Hypothalamus (tissue), 51 donors: ENCODE measurements at places on chromosomes 2 and 18.
A peak's percentile ranks its signal among the peaks of the same experiment; 100 is the strongest.

- DNase-seq: no peak
Measured at GRCh38 chr2:215363461-215364156, 51.8 kb downstream of the ATIC start.

DNA sequence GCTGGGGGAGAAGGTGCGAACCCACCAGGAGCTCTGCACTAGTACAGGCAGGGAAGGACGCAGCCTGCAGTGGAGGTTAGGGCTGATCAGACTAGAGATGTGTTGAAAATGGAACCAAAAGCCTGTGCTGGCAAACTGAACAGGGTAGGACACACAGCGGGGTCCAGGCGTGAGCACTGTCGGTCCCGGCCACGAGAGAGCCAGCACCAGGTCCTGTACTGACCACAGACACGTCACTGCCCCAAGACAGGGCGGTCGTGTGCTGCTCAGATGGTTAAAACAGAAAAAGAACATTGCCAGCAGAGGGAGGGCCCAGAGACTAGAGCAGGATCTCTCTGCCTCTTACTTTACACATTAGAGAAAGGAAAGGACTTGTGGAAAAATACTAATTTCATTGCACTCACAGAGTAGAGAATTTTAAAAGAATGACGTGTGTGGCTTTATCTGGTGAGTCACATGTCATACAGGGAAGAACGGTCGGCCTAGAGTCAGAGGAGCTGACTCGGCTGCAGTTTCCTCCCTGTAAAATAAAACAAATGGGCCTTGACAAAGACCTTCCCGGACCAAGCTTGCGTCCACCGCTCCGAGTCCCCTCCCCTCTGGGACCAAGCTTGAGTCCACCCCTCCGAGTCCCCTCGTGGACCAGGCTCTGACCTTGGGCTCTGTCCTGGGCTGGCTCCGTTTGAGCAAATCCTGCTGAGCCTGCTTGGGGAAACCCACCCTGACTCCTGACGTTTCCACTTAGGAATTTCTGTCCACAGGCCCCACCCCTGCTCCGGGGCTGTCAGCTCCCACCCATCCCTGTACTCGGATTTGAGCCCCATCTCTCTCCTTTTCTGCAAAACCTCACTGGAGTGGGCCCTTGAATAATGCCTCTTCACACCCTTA is 16.7 kb upstream of the ADI1 start:
- DNase-seq: no peak

GRCh38 chr2:215931256-215931903 is 82.0 kb downstream of the MREG start:
- peak; percentile 40 for DNase-seq

DNA sequence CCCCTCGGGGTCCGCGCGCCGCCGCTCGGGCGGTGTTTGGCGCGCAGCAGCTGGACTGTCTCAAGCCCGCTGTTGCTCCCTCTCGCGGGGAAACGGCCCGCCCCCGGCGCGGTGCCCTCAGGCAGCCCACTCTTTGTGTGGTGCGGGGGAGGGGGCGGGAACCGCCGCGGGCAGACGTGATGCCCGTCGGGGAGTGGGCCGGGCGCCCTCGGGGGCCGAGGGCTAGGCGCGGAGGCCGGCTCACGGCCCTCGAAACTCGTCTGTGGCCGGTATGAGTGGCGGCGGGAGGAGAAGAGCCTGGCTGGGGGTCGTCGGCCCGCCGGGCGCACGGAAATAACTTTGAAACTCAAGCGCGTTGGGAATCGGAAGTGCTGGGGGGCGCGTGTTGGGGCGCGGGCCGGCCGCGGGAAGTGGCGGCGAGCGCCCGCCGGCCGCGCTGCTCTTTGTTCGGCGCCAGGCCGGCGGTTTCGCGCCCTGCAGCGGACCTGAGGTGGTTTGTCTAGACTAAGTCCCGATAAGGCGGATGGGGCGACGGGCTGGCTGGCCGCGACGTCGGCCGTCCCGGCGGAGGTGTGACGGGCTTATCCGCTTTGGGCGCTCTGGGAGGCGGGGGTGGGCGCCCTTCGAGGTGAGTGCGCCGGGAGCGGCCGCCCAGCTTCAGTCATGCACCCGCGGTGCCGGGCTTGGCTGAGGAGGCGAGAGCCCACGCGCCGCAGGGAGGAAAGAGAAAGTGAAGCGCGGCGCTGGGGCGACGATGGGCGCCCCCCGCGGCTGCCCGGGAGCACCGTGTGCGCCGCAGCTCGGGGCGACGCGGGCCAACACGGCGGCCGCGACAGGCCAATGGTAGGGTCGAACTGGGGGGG is 679 bp downstream of the PTMA start:
- DNase-seq: no peak

DNA sequence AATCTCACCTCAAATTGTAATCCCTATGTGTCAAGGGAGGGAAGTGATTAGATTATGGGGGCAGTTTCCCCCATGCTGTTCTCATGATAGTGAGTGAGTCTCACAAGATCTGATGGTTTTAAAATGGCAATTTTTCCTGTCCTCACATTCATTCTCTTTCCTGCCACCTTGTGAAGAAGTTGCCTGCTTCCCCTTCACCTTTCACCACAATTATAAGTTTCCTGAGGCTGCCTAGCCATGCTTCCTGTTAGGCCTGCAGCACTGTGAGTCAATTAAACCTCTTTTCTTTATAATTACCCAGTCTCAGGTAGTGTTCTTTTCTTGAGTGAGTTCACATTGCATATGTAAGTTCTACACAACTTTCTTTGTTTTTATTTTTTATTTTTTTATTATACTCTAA is 271.5 kb downstream of the EXOC6B start:
- DNase-seq: no peak

- no peak for DNase-seq
Measured at GRCh38 chr2:40955635-40956034, 503.7 kb upstream of the SLC8A1 start.

GRCh38 chr2:136582628-136583205 is 182.6 kb upstream of the THSD7B start:
- no peak for DNase-seq

- DNase-seq: no peak
Measured at GRCh38 chr18:32879497-32879896, 106.7 kb upstream of the KLHL14 start.

DNA sequence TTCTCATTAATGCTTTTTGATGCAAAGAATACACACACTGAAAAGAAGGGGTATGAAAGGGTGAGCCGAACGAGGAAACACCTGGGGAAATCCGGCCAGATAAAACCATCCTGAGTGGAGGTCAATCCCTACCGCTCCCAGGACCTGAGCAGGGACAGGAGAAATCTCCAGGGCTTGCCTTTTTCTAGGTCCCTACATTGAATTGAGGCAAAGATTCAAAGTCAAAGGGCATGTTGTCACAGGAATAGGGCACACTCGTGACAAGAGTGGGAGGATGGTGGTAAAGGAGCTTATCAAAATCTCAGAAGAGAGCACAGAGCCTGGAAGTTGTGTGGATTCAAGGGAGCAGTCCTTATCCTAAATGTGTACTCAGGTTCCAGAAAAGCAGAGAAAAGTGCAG is 61.2 kb upstream of the ACKR3 start:
- DNase-seq: no peak

- DNase-seq: no peak
Measured at GRCh38 chr2:149160701-149161217, 122.3 kb downstream of the LYPD6B start.

GRCh38 chr18:939958-940357 is 35.3 kb downstream of the ADCYAP1 start:
- DNase-seq: no peak

DNA sequence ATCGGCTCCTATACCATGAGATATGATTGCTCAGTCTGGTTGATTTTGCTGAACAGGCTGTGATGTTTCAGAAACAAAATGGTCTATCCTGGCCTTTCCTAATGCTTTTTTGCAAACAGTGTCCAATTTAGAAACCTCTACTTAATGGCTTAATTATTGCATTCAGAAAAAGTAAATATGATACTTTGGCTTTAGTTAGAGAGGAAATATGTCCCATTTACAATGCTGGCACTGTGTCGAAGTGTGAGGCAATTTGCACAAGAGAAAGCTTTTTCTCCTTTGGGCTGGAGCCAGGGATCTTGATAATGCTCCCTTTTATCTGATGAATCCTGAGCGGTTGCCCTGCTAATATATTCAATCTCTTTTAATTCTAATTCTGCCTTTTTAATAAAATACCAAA is 418.9 kb downstream of the EPHA4 start:
- peak; percentile 15 for DNase-seq

GRCh38 chr2:240303896-240304745 is 131.3 kb upstream of the GPC1 start:
- DNase-seq: no peak

- no peak for DNase-seq
Measured at GRCh38 chr18:58618822-58619595, 9.9 kb downstream of the ALPK2 start.

DNA sequence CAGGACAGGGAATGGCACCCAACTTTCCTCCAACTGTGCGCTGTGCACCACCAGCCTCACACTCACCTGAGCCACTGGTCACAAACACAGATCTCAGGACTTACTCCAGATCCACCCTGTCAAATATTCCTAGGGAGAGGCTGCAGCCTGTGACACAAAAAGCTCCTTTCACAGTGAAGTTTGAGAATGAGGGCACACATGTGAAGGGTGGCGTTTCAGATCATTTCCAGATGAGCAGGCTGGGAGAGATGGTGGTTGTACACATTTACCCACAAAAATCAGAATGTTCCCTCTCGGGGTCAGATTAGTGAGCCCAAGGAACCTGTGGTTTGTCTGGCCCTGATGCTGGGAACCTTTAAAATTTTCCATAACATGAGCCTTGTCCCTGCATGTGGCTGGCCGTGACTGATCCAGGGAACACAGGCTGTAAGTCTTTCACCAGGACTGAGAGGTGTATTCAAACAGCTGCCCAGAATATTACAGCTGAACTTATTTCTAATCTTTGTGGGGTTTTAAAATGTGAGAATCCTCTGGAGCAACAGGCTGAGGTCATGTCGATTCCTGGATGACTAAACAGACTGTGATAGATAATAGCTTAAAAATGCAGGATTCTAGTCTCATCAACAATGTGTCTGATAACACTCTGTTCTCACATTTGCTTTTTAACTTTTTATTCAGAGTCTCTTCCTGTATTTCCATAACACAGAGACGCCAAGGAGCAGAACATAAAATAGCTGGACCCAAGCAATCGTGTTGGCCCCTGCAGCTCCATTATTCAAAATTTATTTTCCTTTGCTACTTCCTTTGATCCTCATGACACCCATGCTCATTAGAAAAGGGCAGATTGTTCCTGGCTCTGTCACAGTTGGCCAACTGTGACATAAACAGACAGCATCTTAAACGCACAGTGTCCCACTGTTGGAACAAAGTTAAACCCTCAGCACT is 35.5 kb downstream of the IL1R2 start:
- DNase-seq: no peak

DNA sequence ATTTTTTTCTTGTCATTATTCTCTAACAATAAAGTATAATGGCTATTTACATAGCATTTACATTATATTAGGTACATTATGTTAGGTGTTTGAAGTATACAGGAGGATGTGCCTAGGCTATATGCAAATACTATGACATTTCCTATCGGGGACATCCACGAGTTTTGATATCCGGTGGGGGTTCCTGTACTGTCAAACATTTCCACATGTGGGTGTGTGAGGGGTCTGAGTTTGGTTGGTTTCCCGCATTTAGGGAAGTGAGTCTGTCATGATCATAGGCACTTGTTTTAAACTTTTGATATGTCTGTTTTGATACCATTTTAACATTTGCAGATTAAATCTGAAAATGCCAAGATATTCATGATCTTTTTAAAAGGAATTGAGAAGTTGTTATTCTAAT is 76.0 kb downstream of the CEP192 start:
- no peak for DNase-seq

GRCh38 chr18:28767727-28768211 is 590.8 kb upstream of the CDH2 start:
- no peak for DNase-seq

GRCh38 chr2:74148457-74149246 is 940 bp upstream of the BOLA3 start:
- DNase-seq: no peak

DNA sequence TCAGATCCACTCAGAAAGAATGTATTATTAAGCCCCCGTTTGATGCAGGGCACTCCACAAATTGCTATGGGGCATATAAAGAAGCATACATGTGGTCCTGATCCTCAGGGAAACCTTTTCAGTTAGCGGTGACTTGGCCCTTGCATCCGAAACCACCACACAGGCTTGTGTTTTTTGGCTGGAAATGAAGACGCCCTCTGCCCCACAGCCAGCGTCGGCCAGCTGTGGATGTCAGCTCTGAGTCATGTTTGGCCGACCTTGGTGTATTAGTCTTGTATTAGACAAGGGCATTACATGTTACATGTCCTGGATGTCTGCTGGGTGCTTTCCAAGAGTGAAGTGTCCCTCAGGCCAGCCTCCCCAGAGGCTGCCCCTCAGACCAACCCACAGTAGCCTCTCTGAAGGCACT is 107.6 kb upstream of the MAP3K20 start:
- DNase-seq: no peak

- no peak for DNase-seq
Measured at GRCh38 chr2:229081411-229081810, 189.7 kb downstream of the PID1 start.

GRCh38 chr2:232873292-232873908 is 3.3 kb downstream of the SNORC start:
- no peak for DNase-seq

GRCh38 chr2:212842544-212843185 is 304.1 kb upstream of the ERBB4 start:
- no peak for DNase-seq

DNA sequence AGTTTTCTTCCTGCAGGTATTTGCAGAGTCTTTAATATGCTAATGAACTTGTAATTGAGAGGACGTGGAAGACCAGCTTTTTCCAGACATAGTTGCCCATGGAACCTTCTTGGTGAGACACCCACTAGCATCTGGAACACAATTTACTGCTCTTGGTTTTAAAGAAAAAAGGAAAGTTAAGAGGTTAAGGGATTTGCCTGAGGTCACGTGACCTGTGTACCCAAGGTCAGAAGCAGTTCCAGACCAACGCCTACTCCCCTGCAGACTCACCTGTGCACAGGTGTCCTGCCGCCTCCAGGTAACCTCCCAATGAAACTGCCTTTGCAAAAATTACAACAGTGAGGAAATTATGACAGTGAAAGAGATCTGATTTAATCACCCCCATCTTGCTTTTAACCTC is 172.7 kb downstream of the ANAPC1 start:
- no peak for DNase-seq

DNA sequence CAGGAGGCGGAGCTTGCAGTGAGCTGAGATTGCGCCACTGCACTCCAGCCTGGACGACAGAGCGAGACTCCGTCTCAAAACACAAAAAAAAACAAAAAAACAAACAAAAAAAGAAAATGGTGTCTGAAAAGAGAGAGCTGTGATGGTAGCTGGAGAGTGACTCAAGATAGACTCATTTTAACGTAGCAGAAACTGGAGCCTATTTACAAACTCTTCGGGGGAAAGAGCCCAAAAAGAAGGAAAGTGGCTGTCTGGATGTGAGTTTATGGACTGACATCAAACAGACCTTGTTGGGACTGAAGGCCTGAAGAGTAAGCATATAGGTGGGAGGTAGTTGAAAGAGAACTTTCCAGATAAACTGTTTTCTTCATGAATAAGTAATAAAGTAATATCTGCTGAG is 51.8 kb downstream of the LIMS1 start:
- DNase-seq: no peak

- DNase-seq: peak; percentile 30
Measured at GRCh38 chr2:33354981-33355380, 121.5 kb upstream of the RASGRP3 start.
